ENCODE measurements at places on chromosomes 3 and 15. TPM values are rescaled to one million over a fixed set of nuclear protein-coding genes. Genes with fewer than 3 reads are reported as not detected.

GRCh38 chr3:82002491-82002890, 241.0 kb upstream of the GBE1 start:
- no peaks in the 10 kb centered on the region for H3K4me1 ChIP-seq
- DNase-seq: no peak
- H3K4me3 ChIP-seq: no peak overlapping the region
- no peaks in the 10 kb centered on the region for H3K27me3 ChIP-seq
- no peak overlapping the region for H3K27ac ChIP-seq
- no peaks in the 10 kb centered on the region for H3K36me3 ChIP-seq

- H3K27me3 ChIP-seq: no peaks in the 10 kb centered on the region
- no peak for DNase-seq
- peaks cover 28% of the 10 kb centered on the region for H3K4me1 ChIP-seq
- no peak overlapping the region for H3K4me3 ChIP-seq
- H3K36me3 ChIP-seq: no peaks in the 10 kb centered on the region
- H3K27ac ChIP-seq: no peak overlapping the region
Measured at GRCh38 chr3:172536505-172536904, 13.3 kb upstream of the TNFSF10 start.

- DNase-seq: no peak
- no peaks in the 10 kb centered on the region for H3K27me3 ChIP-seq
- H3K4me3 ChIP-seq: no peak overlapping the region
Measured at GRCh38 chr15:47929138-47929803, 191.5 kb upstream of the SLC24A5 start.

The HCN4 gene
- 0.02 TPM for total RNA-seq
